Umbilical cord (tissue), 2 donors: ENCODE measurements at places on chromosomes 7 and 10.
A peak's percentile ranks its signal among the peaks of the same experiment; 100 is the strongest.

DNA sequence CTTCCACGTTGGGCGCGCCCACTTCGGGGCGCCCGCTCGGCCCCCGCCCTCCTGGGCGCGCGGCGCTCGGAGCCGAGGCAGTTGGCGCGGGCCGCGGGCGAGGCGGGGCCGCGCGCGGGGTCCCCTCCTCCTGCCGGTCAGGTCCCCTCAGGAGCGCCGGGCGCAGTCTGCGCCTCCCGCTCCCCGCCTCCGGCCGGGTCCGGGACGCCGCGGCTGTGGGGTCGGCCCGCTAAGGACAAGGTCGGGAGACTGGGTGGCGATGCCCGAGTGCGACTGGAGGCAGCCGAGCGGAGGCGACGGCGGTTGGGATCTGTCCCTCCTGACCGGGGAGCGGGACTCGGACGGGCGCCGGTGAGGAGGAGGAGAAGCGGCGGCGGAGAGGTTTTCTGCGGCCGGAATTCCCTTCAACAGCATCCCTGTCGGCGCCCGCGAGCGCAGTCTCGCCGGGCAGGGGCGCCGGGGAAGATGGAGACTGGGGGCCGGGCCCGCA lies at the start of gene ATRNL1:
ATRNL1 (plus strand) TSS at position 80 of the 490 bp plus-strand sequence; CDS start at position 466, 386 bp downstream.
- peak; percentile 74 for DNase-seq

DNA sequence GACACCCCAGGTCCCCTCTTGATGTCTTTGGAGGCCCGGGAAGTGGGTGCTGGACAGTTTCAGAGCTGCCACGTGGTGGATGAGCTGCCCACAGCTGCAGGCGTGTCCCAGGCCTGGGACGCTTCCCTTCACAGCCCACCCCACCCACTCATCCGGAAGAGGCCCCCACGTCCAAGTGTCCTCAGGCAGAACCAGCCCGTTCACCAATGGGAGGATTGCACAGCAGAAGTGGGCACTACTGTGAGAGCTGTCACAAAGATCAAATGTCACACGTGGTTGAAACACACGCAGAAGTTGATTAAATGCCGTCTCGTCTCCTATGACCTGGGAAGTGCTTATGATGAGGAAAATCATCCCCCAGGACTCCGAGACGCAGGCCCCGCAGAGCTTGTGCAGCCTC lies 52.9 kb downstream of the STK32C start:
- DNase-seq: no peak

DNA sequence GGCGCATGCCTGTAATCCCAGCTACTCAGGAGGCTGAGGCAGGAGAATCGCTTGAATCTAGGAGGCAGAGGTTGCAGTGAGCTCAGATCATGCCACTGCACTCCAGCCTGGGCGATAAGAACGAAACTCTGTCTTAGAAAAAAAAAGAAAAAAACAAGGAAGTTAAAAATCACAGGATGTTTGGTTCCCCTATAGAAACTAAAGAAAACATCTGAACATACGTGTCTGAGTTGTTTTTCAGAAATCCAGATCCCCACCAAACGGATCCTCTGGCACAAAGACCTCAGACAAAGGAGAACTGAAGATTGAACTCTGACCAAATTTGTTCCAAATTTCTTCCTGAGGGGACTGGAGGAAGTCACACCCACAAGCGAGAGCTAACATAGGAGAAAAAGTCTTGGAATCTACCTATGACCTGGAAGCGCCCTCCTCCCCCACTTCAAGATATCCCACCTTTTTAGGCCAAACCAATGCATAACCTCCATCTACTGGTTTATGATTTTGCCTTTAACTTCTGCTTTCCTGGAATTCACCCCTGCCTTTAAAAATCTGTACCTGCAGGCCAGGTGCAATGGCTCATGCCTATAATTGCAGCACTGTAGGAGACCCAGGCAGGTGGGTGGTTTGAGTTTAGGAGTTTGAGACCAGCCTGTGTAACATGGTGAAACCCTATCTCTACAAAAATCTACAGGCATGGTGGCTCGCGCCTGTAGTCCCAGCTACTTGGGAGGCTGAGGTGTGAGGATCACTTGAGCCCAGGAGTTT lies 19.7 kb upstream of the SIRT1 start:
- no peak for DNase-seq

- DNase-seq: no peak
Measured at GRCh38 chr7:13713092-13713491, 276.4 kb downstream of the ETV1 start.

DNA sequence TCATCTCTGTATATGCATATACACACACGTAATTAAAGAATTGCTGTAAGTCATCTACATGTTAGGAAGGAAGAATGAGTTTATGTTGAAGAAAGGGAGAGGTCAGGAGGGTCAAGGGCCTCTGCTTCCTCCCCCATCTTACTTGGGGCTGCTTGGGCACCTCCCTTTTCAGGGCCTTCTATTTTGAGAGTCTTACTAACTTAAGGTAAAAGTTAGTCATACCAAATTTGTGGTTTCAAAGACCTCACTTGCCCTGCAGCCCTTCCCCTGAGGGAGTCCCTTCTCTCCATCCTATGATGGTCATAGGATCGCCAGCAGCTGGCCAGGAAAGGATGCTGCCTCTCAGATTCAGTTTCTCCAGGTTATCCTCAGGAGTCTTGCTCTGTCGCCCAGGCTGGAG lies 2.6 kb downstream of the PLEKHS1 start:
- no peak for DNase-seq

GRCh38 chr10:99329304-99329553 lies at the start of gene CNNM1:
Gene CNNM1 (plus strand): TSS chr10:99329356. CDS start chr10:99329388, 32 bp downstream.
- DNase-seq: peak; percentile 36

DNA sequence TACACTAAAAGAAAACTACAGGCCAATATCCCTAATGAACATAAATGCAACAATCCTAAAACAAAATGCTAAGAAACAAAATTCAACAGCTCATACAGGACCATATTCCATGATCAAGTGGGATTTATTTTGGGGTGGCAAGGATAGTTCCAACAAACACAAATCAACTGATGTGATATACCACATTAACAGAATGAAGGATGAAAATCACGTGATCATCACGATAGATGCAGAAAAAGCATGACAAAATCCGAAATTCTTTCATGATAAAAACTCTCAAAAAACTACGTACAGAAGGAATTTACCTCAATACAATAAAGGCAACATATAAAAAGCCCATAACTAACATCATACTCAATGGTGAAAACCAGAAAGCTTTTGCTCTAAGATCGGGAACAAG lies 124.0 kb downstream of the RELN start:
- no peak for DNase-seq

- DNase-seq: no peak
Measured at GRCh38 chr7:157979636-157980340, 607.8 kb downstream of the PTPRN2 start.

DNA sequence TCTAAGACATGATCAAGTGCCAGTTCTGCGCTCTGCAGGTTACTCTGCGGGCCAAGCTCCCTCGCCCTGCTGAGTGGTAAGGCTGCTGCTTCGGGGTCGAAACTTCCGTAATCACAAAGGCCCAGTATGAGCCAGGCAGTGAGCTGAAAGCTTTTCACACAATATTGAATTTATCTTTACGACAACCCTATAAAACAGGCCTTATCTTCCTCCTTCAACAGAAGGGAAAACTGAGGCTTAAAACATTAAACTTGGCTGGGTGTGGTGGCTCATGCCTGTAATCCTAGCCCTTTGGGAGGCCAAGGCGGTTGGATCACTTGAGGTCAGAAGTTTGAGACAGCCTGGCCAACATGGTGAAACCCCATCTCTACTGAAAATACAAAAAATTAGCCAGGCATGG lies 83.3 kb downstream of the FAM107B start:
- DNase-seq: peak; percentile 78

DNA sequence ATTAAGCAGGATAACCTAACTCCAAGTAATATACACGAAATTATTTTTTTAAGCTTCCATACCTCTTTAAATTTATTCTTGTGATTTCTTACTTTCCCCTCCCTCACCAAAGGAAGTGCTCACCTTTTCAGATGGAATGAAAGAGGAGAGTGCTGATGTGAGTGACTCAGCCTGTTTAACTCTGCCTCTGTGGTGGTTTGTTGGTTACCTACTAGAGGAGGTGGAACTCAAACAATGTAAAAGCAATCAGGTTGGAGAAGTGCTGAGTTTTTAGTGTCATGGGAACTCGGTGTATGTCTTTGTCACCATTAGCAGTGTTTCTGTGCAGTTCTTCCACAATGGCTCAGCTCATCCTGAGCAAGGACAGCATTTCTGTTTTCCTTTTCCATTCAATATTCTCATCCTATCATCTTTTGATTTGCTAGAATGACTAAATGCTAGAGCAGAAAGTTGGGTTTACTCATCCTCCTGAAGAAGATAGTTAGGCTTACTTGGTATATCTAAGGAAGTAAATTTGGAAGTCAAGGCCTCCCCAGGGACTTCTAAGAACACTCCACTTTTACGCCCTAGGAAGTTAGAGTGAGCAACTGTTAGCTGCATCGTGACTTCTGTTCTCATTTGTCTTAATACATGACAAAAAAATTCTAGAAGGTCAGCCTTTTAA lies 6.0 kb downstream of the ADD3 start:
- no peak for DNase-seq

- DNase-seq: no peak
Measured at GRCh38 chr7:94525923-94526322, 16.3 kb downstream of the CASD1 start.

DNA sequence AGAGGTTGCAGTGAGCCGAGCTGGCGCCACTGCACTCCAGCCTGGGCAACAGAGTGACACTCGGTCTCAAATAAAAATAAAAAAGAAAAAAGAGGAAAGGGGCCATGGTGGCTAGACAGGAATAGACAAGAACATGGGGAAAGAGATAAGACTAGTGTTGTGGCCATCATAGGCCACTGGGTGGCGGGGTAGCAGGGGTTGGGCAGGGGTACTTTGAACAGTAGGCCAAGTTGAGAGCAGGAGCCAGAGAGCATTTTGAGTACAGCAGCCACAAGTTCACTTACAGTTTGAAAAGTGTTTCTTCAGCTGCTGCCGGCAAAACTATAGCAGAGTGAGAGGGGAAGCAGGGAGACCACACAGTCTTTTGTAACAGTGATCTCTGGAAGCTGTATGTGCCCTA lies 656.0 kb downstream of the CNTNAP2 start:
- no peak for DNase-seq

GRCh38 chr10:24385776-24386175 lies 176.8 kb downstream of the KIAA1217 start:
- peak; percentile 60 for DNase-seq

GRCh38 chr7:103445228-103446048 lies 569 bp downstream of the SLC26A5 start:
- no peak for DNase-seq

GRCh38 chr10:3992382-3993178 lies 207.6 kb upstream of the KLF6 start:
- no peak for DNase-seq

GRCh38 chr7:149544028-149544427 lies 46.4 kb upstream of the ZNF746 start:
- DNase-seq: no peak

DNA sequence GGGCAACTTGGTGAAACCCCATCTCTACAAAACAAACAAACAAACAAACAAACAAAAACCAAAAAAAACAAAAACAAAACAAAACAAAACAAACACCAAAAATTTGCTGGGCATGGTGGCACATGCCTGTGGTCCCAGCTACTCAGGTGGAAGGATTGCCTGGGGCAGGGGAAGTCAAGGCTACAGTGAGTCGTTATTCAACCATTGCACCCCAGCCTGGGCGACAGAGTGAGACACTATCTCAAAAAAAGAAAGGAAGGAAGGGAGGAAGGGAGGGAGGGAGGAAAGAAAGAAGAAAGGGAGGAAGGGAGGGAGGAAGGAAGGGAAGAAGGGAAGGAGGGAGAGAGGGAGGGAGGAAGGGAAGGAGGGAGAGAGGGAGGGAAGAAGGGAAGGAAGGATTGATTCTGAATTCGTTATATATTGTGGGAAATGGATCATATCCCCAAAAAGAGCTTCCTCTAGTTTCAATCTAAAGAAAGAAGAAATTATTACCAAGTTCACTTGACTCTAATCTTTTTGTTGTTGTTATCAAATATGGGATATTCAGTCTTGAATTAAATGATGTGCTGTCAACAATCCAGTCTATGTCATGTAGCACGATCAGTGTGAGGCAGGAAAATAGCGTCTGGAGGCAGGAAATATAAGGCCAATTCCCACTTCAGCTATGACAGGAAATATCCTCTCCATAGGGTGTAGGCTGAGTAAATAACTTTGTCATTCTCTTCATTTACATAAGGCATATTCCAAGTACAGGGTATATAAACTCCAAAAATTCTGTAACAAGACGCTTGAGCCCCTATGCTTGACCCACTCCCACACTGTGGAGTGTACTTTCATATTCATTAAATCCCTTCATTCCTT lies 26.2 kb upstream of the TRIM24 start:
- no peak for DNase-seq
